GM23338 (cell line): ENCODE measurements at places on chromosomes 2 and 18. TPM values are rescaled to one million over a fixed set of nuclear protein-coding genes. Genes with fewer than 3 reads are reported as not detected.

DNA sequence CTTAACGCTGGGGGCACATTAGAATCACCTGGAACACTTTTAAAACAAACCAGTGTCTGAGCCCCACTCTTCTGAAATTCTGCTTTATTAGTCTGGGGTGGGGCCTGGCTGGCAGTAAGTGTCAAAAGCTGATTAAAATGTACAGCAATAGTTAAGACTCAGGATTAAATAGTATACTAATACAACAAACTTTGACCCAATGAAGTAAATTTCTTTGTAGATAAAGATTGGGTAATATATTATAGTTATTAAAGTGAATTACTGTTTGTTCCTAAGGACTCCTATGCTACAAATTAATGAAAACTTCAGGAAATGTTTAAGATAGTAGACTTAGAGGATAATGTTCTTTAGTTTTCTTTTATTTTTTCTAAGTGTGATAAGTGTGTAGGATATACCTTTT is 160.9 kb downstream of the FAM124B start:
- no peak overlapping the region for H3K4me3 ChIP-seq
- DNase-seq, result no peak
- no peaks in the 10 kb centered on the region for H3K4me1 ChIP-seq
- H3K36me3 ChIP-seq, result no peaks in the 10 kb centered on the region
- no peak overlapping the region for H3K27ac ChIP-seq

GRCh38 chr18:64055019-64055418 is 85.1 kb downstream of the SERPINB8 start:
- H3K4me1 ChIP-seq, result no peaks in the 10 kb centered on the region
- peaks cover 52% of the 10 kb centered on the region for H3K27me3 ChIP-seq
- H3K4me3 ChIP-seq, result no peak overlapping the region
- peak; percentile 30 for DNase-seq
- H3K36me3 ChIP-seq, result no peaks in the 10 kb centered on the region
- H3K27ac ChIP-seq, result no peak overlapping the region

The MAB21L4 gene
- total RNA-seq, result not detected in 2 replicates

The ANKRD62 gene
- total RNA-seq, result not detected in 2 replicates

- H3K27ac ChIP-seq, result no peak overlapping the region
- peaks cover 65% of the 10 kb centered on the region for H3K27me3 ChIP-seq
- H3K4me1 ChIP-seq, result no peaks in the 10 kb centered on the region; the same call in 1 of the 2 replicates
- peak; percentile 47 for DNase-seq
- no peaks in the 10 kb centered on the region for H3K36me3 ChIP-seq
Observed at GRCh38 chr2:111117598-111118480, 2.9 kb upstream of the BCL2L11 start.

The FAM98A gene
- 68.6 and 78.8 TPM in 2 replicates for total RNA-seq

The CCDC74B gene
- 22.1 and 34.5 TPM in 2 replicates for total RNA-seq

- DNase-seq, result no peak
- peaks cover 4% of the 10 kb centered on the region; the same call in 1 of the 2 replicates for H3K4me1 ChIP-seq
- no peaks in the 10 kb centered on the region for H3K36me3 ChIP-seq
Observed at GRCh38 chr2:198702796-198703195, 754.9 kb downstream of the SATB2 start.

DNA sequence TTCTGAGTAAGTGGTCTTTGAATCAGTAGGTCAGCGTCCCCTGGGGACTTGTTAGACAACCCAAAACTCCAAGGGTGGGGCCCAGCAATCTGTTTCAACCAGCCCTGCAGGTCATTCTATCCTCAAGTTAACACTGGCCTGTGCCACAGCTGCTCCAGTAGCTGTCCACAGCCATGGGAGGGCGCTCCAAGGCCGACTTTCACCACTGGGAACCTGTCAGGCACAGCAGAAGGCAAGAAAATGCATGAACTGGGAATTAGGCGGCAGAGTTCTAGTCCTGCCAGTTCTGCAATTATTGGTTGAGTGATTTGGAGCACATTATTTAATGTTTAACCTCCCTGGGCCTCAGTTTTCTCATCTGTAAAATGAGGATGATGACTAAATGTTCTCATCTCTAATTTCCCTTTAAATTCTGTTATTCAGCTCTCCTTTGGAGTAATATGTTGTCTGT is 17.4 kb upstream of the MRPL33 start:
- no peaks in the 10 kb centered on the region for H3K36me3 ChIP-seq
- no peaks in the 10 kb centered on the region for H3K27me3 ChIP-seq
- no peak overlapping the region for H3K4me3 ChIP-seq
- H3K4me1 ChIP-seq, result peaks cover 13% of the 10 kb centered on the region
- H3K27ac ChIP-seq, result no peak overlapping the region
- DNase-seq, result peak; percentile 91

DNA sequence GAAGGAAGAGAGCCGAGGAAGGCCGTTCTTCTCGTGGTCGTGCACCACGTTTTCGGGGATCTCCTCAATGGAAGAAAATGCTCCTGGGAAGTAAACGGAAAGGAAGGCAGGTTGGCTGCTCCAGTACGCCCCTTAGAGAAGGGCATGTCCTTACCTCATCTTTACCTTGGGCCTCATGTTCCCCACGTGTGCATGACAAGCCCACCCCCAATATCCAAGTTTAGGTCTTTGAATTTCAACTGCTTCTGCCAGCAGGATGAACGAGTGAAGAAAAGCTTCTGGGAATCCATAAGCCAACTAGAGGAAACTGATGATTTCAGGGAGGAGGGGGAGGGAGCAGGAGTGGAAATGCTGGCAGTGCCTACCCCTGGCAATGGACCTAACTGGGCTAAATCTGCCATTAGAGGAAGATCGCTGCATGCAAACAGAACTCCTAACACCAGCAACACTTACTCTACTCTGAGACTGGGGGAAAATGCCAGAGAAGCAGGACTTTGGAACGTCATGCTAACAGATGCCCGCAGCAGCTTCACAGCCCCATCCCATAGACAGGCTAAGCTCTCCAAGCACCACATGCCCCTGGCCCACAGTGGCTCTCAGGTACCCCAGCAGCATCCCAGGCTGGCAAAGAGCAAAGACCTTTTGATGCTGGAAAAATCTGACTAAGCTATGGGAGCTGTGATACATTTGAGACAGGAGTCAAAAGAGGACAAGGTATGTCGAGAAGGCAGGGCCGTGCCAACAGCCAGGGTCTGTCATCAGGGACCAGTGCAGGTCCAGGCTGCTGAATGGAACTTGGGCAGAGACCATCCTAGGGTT is 21.7 kb downstream of the CHST10 start:
- H3K36me3 ChIP-seq, result no peaks in the 10 kb centered on the region
- no peaks in the 10 kb centered on the region for H3K27me3 ChIP-seq
- H3K27ac ChIP-seq, result no peak overlapping the region
- no peak for DNase-seq
- H3K4me1 ChIP-seq, result no peaks in the 10 kb centered on the region

DNA sequence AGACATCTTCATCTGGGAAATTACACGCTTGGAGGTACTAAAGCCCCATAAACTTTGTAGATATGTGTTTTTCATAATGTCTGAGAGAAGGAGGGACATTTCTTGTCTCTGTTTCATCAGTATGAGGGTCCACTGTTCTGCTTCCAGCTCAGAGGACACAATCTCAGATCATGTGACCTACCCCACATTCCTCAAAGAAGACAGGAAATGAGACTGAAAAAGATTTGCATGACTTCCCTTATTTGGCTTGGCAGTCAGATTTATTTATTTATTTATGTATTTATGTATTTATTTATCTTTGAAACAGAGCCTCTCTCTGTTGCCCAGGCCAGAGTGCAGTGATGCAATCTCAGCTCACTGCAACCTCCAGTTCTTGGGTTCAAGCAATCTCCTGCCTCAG is 463.7 kb upstream of the RGPD4 start:
- no peaks in the 10 kb centered on the region for H3K4me1 ChIP-seq
- no peak for DNase-seq
- H3K36me3 ChIP-seq, result no peaks in the 10 kb centered on the region
- H3K27me3 ChIP-seq, result no peaks in the 10 kb centered on the region

DNA sequence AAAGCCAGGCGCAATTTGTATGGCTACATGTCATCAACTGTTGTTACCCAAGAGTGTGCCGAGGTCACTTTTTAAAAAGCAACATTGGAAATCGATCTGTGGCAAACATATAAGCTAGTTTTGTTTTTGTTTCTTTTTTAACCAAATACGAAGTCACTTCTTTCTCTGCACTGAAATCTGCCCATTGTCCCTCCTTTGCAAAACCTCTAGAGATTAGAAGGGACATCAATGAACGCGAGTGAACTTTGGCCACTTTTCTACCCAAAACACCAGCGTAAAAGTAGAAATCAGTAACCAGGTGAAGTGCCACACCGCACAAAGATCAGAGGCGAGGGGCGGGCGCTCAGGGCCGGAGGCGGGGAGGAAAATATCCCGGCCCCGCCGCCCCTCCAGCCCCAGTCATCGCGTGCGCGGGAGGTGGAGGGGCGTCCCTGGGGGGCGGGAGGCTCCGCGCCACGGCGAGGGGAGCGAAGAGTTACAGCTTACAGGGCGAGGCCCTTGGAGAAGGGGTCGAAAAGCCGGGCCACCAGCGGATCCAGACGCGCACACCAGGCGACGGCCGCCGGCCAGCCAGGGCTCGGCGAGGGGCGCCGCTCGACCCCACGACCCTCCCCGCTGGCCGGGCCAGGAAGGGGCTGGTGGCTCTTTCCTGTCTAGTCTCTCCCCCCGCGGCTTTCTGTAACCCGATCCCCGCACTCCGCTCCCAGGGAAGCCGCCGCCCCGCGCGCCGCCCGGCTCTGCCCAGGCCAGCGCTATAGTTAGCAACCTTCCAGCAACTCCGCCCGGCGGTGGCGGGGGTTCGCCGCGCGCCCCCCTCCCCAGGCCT is 993 bp downstream of the RBMS1 start:
- H3K27me3 ChIP-seq, result no peaks in the 10 kb centered on the region
- DNase-seq, result peak; percentile 93
- peak overlapping the region; percentile 86 for H3K27ac ChIP-seq
- no peaks in the 10 kb centered on the region for H3K36me3 ChIP-seq
- H3K4me1 ChIP-seq, result peaks cover 33% of the 10 kb centered on the region

DNA sequence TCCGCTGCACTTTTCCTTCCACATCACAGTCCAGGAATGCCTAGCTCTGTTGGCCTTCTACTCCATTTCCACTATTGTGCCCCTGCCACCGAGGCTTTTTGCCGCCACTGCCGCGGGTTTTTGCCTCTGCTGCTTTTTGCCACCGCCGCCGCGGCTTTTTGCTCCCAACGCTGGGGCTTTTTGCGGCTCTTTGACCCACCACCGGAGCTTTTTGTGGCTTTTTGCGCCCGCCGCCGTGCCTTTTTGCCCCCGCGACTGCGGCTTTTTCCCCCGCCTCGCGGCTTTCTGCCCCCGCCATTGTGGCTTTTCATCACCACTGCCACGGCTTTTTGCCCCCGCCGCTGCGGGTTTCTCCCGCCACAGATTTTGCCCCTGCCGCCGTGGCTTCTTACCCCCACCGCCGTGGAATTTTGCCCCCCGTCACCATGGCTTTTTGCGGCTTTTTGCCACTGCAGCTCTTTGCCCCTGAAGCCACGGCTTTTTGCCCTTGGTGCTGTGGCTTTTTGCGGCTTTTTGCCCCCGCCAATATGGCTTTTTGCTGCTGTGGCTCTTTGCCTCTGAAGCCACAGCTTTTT is 2798.7 kb upstream of the TEKT4 start:
- DNase-seq, result no peak
- no peak overlapping the region for H3K27ac ChIP-seq
- H3K27me3 ChIP-seq, result no peaks in the 10 kb centered on the region
- H3K4me3 ChIP-seq, result no peak overlapping the region

DNA sequence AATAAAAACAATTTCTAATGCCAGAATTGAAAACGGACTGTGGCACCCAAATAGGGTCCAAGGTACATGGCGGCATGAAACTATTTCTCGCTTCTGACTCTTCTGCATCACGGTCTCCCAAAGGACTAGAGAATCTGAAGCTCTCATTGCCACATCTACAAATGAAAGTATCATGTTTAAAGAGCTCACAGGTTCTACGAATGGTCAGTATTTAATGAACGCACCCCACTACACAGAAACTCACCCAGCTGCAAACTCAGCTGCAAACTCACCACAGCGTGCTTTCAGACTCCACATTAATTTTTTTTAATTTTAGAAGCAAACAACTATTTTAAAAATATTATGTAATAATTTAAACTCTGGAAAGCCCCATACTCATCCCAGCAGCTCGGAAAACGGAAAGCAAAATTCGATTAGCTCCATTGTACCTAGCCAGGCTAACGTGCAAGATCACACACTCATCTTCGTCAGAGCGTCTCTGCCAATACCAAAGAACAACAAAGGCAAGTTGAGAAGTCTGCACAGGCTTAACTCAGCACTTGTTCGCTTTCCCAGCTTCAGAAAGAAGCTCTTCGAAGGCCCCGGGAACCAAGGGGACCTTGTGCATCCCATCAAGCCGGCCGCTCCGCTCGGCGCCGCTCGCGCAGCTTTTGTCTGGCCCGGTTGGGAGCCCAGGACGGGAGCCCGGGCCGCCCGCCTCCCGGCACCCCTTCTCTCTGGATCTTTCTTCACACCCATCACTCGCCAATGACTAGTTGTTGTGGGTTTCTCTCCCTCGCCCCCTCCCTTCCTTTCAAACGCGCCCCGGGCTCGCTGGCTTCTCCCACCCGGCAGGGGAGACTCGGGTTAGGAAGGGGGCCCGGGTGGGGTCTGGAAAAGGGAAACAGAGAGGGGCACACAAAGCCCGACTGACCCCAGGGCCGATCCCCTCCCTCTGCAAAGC is 785 bp downstream of the CLASP1 start:
- H3K27ac ChIP-seq, result peak overlapping the region; percentile 98
- peak; percentile 68 for DNase-seq
